ENCODE measurements at places on chromosomes 6 and 20.
A peak's percentile ranks its signal among the peaks of the same experiment; 100 is the strongest.

- DNase-seq: no peak
Measured at GRCh38 chr20:61856626-61857413, 208.9 kb downstream of the TAF4 start.

GRCh38 chr20:59153355-59153681 lies 10.3 kb upstream of the ZNF831 start:
- DNase-seq: no peak

GRCh38 chr20:31705598-31706597 lies 16.8 kb downstream of the BCL2L1 start:
- DNase-seq: no peak

- no peak for DNase-seq
Measured at GRCh38 chr20:38017959-38018358, 15.3 kb downstream of the TTI1 start.

DNA sequence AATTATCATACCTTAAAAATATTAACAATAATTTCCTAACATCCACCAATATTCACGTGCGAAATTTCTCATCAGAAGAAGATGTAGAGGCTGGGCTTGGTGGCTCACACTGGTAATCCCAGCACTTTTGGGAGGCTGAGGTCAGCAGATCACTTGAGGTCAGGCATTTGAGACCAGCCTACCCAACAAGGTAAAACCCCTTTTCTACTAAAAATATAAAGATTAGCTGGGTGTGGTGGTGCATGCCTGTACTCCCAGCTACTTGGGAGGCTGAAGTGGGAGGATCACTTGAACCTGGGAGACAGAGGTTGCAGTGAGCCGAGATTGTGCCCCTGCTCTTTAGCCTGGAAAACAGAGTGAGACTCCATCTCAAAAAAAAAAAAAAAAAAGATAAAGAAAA lies 36.1 kb upstream of the JAG1 start:
- no peak for DNase-seq

- no peak for DNase-seq
Measured at GRCh38 chr6:38413102-38413800, 226.5 kb downstream of the BTBD9 start.

- no peak for DNase-seq
Measured at GRCh38 chr6:98976674-98977385, 29.1 kb upstream of the FBXL4 start.

GRCh38 chr6:16103722-16104121 lies 25.2 kb upstream of the MYLIP start:
- no peak for DNase-seq

DNA sequence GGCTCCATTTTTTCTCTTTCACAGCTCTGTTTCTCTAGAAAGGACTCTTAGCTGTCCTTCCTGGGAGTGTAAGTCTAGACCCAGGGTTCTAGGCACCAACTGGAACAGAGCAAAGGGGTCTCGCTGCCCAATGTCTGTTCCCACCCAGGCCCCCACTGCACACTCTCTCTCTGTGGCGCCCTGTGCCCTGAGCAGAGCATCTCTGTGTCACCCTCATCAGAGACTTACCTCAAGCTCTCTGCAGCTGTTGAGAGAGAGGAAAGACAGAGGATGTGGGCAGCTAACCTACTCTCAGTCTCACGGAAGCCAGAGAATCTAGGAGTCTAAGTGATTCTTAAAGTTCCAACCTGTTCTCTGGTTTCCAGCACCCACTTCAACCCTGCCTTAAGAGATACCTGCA lies 9.5 kb downstream of the NCR2 start:
- no peak for DNase-seq

DNA sequence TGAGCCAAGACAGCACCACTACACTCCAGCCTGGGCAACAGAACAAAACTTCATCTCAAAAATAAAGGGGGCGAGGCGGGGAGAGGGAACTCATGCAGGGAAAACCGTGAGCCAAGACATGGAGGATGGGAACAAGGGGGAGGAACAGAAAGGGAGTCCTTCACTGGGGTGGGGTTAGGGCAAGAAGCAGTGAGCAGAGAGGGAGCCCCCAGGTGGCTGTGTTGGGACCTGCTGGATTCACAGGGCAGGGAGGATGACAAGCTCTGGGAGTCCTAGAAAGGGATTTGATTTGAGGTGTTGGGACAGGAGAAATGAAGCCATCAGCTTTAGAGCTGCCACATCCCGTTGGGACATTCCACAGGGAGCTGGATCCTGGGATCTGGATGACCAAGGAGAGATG lies 90.6 kb upstream of the TOP1 start:
- DNase-seq: no peak

- no peak for DNase-seq
Measured at GRCh38 chr6:35203152-35203670, 10.5 kb upstream of the SCUBE3 start.

GRCh38 chr20:10170261-10170660 lies 48.4 kb upstream of the SNAP25 start:
- no peak for DNase-seq

- no peak for DNase-seq
Measured at GRCh38 chr6:165872311-165872710, 209.3 kb upstream of the PDE10A start.

- peak; percentile 1 for DNase-seq
Measured at GRCh38 chr20:63699466-63700198, 3.2 kb downstream of the TNFRSF6B start.

- DNase-seq: peak; percentile 10
Measured at GRCh38 chr6:28729501-28730402, 194.0 kb downstream of the TRIM27 start.

DNA sequence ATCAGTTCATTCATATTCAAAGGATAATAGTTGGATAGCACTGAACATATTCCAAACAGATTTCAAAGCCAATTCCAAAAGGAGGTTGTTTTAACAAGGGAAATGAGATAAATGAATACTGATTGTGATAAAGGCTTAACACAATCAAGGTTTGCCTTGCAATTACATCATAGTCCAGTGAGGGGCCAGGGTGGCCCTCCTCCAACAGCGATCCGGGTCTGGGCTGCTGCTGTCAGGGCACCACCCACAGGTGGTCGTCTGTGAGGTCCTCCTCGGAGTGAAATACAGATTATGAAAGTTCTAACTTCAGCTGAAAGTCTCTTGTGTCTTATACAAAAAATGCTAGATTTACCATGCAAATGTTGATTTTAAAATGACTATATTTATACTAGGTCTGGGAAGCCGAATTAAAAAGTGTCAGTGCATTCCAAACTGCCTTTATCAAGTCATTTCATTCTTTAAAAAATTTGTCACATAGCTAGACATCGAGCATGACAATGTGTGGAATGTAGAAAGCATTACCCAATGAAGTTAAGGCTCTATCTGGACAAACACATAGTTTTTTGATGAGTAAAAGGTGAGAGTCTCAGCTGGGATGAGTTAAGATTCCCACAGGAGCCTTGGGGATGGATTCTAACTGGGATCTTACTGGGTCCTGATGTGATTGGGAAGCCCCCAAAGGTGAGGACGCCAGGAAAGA lies 65.9 kb upstream of the SLC22A23 start:
- DNase-seq: no peak

- peak; percentile 77 for DNase-seq
Measured at GRCh38 chr6:151763938-151764680, 43.4 kb upstream of the ESR1 start.

DNA sequence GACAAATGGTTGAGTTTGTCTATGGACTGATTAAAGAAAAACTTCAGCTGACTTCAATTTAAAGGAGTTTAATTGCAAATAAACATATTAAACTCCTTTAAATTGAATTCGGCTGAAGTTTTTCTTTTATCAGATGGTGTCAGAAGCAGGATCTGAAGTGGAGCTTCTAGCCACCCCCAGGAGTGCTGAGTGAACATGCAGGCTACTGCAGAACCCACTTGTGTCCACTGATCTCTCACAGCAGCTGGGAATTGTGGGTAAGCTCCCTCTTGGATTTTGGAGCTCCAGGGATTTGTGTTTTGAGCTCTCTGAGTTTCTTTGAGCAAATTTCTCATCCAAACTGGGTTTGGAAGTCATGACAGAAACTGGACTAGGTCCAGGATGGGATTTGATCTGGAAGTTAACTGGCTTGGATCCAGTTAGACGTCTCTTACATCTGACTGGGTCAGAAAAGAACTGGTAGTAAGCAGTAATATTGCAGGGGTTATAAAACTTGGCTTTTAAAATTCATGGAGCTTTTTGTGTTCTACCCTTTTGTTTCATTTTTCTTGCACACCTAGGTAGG lies 95.8 kb upstream of the UST start:
- DNase-seq: no peak

DNA sequence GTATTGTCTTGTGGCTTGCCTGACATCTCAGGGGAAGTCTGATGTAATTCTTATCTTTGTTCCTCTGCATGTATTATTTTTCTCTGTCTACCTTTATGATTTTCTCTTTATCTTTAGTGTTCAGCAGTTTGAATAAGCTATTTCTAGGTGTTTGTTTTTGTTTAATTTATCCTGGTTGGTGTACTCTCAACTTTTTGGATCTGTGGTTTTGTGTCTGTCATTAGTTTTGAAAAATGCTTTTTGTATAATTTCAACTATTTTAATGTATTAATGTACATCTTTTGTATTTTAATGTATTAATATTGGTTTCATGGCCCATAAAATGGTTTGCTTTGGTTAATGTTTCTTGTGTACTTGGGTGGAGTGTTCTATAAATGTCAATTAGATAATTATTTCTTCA lies 15.9 kb upstream of the APCDD1L start:
- DNase-seq: no peak

DNA sequence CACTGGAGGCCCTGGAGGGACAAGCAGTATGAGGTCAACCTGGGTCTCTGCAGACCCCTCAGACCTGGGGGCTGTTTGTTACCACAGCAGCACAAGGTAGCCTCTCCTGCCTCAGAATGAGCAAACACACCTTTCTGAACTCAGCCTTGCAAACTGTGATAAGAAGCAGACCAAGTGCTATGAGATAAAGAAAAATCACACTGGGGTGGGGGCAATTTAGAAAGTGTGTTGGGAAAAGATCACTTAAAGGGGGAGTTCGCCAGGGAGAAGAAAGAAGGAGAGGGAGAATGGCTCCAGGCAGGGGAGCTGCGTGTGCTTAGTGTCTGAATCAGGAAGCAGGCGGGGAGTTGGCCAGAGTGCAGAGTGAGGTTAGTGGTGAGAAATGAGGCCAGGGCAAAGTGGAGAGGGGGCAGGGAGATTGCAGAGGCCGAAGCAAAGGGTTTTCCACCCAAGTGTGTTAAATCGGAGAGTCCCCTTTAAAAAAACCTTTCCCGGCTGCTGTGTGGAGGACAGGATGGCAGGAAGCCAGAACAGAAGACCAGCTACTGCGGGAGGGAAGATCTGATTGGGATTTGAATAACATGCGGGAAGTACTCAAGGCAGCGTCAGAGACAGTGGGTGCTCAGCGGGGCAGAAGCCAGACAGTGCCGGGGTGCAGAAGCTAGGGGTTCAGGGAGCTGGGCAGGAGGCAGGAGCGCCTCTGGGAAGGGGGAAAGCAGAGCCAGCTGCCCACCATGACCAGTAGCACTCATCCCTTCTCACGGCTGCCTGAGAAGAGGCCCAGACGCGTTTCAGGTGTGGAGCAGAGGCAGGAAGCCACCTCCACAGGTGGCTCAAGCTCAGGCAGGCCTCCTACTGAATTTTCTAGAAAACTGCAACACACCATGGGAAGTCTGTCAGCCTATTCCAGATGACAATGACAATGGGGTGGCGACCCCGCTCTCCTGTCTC lies 9.0 kb downstream of the ADA start:
- DNase-seq: peak; percentile 97

DNA sequence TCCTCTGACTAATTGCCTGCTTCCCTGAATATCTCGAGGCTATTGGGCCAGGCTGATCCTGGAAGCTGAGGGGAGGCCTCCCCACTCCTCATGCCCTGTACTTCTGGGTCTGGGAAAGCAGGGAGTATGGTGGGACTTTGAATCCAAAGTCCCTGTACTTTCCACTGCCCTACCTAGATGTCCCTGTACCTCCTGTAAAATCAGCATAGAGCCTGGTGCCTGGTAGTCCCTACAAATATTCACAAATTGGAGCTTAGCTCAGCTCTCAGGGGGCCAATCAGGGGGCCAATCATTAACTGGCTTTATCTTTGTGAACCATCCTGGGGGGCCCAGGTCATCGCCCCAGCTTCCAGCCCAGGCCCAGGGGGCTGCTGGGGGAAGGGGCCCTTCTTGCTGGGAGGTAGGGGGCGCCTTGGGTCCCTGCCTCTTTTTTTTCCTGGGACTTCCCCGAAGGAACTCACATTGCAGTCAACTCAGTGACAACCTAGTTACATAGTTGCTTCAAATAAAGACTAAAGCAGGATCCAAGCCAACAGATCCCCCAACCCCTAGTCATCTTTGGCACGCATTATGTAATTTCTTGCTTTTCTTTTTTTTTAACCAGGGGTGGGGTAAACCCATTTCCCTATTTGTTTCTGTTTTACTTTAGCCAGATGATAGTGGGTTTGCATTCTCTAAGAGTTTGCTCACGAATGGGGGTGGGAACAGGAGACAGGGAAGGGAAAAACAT lies 6.9 kb upstream of the VEGFA start:
- DNase-seq: no peak

- DNase-seq: peak; percentile 95
Measured at GRCh38 chr20:35207950-35208611, 18.4 kb upstream of the MMP24 start.

Data from lung microvascular endothelial cell (primary cell).